NCI-H1092 (cell line): ENCODE measurements at places on chromosomes 12 and 14.

DNA sequence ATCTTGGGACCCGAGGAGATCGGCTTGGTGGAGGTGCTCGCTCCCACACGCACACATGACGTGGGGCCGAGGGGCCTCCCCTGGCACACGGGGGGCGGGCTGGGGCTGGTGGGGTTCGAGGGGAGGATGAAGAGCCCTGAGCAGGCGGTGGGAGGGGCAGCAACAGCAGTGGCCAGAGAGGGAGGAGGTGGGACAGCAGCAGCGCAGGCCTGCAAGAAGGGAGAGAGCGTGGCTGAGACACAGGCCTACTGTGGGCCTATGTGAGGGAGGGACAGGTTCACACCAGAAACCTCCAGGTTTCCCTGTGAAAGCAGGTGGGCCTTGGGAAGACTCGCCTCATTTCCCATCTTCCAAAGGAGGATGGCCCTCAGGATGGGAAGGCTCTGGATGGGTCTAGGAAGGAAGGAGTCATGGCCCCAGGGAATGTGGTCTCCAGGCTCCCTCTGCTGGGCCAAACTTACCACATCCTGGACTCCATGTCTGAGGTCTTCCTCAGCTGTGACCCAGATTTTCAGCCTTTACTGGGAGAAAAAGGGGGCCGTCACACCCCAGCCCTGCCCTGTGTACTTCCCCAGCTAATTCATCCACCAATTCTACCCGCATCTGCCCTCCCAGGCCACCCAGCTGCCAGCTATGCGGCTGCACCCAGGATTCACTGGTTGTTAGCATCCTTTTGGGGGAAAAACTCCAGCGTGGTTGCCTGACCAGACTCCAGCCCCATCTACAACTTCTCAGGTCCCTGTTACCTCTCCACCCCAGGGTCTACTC, 2.8 kb downstream of the PIANP start:
- no peak for DNase-seq

- DNase-seq, result no peak
These were observed 123.7 kb downstream of the SLC25A21 start for GRCh38 chr14:37048666-37049071.

- DNase-seq, result no peak
These were observed 32.8 kb upstream of the NEDD1 start for GRCh38 chr12:96874211-96874610.

- peak; percentile 62 for DNase-seq
These were observed 429.1 kb downstream of the RAD51B start for GRCh38 chr14:68248481-68249255.

DNA sequence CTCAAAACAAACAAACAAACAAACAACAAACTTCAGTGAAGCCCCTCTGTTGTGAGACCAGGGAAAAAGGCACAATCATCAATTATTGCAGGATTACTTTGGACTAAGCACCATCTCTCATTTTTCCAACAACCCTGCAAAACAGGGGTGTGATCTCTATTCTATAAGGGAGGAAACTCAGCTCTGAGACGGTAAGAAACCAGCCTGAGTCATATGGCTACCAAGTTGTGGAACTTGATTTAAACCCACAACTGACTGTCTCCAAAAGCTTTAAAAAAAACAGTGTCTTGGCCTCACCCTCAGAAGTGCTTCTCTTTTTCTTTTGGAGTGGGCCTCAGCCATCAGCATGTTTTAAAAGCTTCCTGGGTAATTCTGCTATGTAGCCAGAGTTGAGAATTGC, 49.8 kb downstream of the RIN3 start:
- DNase-seq, result no peak

- no peak for DNase-seq
These were observed 110.2 kb downstream of the BTG1 start for GRCh38 chr12:92035477-92035876.
